ENCODE measurements at places on chromosomes 13 and 19.
A peak's percentile ranks its signal among the peaks of the same experiment; 100 is the strongest.

- DNase-seq, result no peak
Observed at GRCh38 chr19:22622901-22623840, 11.0 kb upstream of the ZNF492 start.

- no peak for DNase-seq
Observed at GRCh38 chr13:30448441-30448840, 17.3 kb downstream of the HMGB1 start.

GRCh38 chr13:32940601-32941000, 75.6 kb upstream of the KL start:
- no peak for DNase-seq

- no peak for DNase-seq
Observed at GRCh38 chr13:41182231-41182630, 12.1 kb downstream of the KBTBD7 start.

- DNase-seq, result no peak
Observed at GRCh38 chr13:39257642-39258041, 219.4 kb downstream of the NHLRC3 start.

GRCh38 chr13:106376401-106377112, 158.9 kb downstream of the EFNB2 start:
- peak; percentile 87 for DNase-seq

DNA sequence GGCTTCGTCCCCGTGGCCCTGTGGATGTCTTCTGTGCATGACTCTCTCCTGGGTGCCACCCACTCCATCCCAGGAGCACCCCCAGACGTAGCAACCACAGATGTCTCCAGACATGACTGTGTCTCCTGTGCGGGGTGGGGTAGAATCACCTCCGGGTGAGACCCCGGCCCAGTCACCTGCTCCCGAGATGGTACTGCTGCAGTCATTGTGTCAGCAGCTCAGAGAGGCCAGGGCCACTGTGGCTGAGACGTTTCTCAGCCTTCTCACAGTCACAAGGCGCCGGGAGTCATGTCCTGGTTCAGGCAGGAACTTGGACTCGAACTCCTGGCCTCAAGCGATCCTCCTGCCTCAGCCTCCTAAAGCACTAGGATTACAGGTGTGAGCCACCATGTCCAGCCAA, 16.6 kb downstream of the NCLN start:
- DNase-seq, result no peak

DNA sequence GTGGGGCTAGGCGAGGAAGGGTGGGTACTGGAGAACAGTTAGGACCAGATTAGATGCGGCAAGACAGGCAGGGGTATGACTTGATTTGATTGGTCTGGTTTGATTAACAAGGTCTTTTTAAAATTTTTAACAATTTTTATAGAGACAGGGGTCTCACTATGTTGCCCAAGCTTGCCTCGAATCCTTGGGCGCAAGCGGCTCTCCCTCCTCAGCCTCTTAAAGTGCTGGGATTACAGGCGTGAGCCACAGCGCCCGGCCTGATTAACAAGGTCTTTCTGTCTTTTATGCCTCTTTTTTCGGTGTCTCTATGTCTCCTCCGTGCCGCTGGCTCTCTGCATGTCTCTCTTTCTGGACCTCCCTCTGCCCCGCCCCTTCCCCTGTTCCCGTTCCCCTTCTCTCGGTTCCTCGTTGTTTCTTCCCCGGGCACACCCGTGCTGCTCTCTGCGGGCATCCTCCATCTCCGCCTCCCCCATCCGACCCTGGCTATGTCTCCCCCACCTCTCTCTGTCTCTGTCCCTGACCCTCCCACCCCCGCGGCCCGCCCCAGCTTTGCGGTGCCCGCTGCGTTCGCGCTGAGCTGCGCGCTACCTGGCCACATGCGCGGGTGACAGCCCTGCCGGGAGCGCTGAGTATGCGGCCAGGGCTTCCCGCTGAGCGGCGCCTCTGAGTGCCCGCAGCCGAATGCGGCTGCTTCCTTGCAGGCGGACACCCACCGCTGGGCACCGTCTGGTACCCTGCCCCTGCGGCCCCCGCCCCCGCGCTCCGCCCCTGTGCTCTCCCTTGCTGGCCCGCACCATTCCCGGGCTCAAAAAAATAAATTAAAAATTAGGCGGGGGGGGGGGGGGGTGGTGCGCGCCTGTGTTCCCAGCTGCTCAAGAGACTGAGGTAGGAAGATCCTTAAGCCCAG, 8.1 kb upstream of the SDHAF1 start:
- DNase-seq, result no peak

DNA sequence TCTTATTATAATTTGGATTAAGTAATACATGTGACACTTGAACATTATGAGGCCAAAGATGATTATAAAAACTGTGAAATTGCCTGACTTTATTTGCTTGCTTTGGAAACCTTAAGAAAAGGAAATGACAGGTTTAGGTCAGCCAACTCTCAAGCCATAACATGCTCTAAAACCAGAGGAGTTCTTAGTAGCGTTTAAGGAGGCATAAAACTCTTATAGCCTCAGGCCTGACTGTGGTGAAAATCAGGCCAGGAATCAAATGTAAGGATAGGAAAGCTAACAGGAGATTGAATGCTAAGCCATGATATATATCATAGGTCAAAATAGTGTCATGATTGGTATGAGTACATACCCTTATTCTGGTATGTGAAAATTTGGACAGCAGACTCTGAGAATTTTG, 1142.4 kb upstream of the MIR17HG start:
- no peak for DNase-seq

DNA sequence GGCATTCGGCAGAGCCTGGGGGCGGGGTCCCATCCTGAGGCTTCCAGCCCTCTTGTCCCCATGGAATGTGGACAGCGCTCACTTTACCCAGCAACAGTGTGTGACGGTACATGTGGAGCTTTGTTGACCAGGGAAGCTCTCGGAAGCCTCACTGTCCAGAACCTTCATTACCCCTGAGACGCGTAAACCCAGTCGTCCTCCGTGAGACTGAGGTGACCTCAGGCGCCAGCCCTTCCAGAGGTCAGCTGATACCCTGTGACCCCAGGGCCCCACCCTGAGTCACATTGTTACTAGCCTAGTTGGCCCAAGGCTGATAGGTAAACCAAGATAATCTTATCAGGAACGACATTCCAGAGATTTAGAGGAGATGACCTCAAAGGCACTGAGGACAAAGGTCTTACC, 10.2 kb upstream of the TMEM160 start:
- no peak for DNase-seq

- DNase-seq, result no peak
Observed at GRCh38 chr19:6543866-6544347, 13.1 kb downstream of the TNFSF9 start.

DNA sequence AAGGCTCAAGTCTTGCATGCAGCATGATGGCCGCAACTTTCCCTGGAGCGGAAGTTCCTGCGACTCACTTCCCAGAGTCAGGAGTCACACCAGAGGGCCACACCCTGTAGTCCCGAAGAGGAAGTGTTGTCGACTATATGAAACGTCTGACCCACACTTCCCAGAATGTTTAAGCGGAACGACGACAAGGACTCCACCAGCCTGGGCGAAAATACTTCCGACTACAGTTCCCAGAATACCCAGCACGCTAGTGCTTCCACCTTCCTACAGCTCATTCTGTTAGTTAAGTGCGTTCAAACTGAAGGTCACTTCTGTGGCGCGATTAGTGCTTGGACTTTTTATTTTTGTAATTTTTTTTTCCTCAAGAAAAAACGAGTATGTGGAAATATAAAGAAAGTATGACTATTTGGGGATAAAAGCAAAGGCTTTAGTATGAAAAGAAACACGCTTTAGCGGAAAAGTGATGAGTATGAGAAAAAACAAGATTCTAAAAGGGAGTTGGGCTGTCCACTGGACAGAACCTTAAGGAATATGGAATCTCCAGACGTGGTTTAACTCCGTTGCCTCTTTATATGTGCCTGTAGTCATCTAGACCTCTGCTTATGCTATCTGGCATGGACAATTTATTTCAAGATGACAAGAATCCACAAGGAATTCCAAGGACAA, 15.5 kb upstream of the ZNF112 start:
- DNase-seq, result no peak

DNA sequence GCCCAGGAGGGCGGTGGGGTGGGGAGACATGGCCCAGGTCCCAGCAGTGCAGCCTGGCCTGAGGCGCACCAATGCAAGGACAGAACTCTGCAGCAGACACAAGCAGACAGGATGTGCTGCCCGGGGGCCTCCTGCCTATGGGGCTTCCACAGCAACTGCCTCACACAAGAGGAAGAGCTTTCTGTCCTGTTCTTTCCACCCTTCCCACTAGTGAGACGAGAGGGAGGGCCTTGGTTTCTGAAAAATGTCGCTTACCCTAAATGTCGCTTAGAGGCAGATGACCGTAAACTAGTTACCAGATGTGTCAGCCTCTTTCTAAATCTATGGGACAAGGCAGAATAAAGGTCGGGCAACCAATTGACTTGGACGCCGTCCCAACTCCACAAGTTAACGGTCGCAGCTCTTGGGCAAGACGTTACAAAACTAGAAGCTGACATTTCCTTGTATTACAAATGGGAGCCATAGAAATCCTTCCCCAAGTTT, at the start of gene LAIR1:
TSS of gene LAIR1 (minus strand) at position 157 of the 483 bp plus-strand sequence. CDS start at position 30, 127 bp downstream.
- no peak for DNase-seq

DNA sequence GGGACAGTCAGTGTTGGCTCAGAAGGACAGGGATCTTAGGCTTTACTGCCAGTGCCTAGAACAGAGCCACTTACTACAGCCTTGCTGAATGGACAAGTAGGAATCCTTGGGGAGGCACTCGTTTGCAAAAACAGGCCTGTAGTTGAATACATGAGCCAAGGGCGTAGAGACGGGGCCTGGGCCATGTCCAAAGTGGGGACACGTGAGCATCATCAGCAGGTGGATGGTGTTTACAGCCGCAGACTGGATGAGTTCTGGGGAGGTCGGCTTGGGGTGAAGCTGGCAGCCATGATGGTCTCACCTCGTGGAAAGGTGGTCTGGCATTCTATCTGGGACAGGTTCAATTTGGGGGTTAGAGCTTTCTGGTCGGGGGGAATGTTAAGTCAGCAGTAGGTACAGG, 17.5 kb downstream of the RYR1 start:
- DNase-seq, result no peak

GRCh38 chr13:51937320-51938290, 73.6 kb downstream of the ATP7B start:
- DNase-seq, result no peak

DNA sequence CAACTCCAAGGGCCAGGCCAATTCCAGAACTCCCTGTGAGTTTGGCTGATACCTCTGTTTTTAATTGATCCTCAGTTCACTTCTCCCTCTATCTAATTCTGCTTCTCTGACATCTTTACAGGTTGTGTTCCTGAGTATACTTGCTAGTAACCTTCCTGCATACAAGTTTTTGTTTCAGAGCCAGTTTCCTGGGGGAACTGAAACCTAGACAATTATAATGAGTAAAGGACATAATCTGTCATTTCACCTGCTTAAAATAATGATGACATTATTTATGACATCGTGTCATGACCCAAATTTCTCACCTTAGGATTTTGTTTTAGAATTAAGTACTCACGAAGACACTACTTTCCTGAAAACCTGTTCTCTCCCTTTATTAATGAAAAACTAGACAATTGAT, 12.5 kb upstream of the MYCBP2 start:
- no peak for DNase-seq

DNA sequence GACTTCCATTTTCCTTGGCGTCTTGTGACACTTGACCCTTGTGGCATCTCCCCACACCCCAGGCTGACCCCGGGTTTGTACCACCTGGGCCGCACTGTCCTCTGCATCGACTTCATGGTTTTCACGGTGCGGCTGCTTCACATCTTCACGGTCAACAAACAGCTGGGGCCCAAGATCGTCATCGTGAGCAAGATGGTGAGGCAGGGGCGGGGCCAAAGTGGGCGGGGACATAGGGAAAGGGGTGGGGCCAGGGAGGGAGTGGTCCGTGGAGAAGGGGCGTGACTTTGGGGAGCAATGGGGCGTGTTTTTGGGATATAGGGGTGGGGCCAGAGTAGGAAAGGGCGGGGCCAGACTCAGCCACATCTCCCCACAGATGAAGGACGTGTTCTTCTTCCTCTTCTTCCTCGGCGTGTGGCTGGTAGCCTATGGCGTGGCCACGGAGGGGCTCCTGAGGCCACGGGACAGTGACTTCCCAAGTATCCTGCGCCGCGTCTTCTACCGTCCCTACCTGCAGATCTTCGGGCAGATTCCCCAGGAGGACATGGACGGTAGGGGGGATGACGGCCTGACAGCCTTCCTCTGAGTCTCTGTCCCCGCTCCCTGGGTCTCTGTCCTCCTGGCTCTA, 42.8 kb downstream of the TRPM4 start:
- DNase-seq, result no peak

DNA sequence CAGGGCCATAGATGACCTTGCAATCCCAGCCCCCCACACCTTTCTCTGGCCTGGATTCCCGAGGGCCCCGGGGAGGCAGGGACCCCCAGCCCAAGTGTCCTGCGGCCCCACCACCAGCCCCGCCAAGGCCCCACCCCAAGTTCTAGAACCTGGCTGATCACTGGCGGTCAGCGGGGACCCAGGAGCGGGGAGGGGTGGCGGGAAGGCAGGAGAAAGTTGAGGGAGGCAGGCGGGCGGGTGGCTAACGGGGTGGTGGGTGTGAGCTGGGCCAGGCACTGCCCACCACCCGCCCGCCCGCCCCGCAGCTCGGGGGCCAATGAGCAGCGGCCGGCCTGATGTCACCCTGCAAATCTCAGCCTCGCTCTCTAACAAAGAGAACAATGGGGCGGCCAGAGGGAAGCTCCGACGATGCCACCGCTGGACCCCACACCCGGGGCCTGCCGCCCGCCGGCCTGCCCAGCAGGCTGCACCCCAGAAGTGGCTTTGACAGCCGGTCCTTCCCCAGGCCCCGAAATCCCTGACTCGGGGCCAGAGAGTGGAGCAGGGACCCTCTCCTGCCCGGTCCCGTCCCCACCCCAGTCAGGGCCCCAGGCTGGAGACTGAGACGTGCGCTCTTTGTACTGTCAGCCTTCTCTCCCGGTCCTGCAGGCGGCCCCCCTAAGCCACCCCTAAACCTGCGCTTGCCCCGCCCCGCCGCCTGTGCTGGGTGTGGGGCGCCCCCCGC, 1.6 kb downstream of the MEX3D start:
- DNase-seq, result peak; percentile 72

- DNase-seq, result no peak
Observed at GRCh38 chr13:109668433-109669233, 117.8 kb downstream of the IRS2 start.

DNA sequence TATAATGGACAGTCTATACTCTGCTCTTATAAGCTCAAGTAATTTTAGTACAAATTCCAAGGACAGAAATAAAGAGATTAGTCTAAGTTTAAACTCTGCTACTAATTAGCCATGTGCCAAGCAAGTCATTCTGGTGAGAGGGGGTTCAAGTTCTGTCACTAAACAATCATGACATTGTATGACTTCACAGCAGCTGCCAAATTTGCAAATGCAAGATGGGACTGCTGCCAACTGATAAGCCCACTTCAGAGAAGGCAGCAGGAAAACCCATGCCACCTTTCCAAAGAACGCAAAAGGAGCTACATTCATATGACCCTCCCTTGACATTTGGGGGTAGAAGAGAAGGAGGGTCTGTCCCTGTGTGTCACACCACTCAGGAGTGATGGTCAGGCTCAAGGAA, 60.7 kb upstream of the RFXAP start:
- no peak for DNase-seq

DNA sequence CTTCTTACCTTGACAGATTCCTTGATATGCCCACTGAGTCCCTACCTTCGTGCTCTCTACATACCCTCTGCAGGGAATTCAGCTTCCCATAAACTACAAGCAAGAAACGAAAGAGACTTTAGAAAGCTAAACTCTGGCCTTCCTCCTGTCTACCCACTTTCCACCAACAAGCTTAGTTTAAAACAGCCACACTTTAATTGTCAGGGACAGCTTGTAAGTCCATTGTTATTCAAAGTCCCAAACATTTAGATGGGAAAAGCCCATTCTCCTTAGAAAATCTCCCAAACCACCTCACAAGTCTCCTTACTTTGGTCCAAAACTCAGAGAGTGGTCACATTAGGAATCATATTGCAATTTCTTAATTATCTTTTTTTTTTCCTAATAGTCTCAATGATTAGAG, 2695.8 kb downstream of the PCDH9 start:
- DNase-seq, result no peak

Measured in kidney capillary endothelial cell (primary cell).